Stimulated activated CD4-positive, alpha-beta T cell treated with anti-CD3 and anti-CD28 coated beads, Interleukin-1b, Interleukin-23, amount 100 ng/mL, for 1 hour (primary cell): ENCODE measurements at places on chromosomes 16 and 17.

DNA sequence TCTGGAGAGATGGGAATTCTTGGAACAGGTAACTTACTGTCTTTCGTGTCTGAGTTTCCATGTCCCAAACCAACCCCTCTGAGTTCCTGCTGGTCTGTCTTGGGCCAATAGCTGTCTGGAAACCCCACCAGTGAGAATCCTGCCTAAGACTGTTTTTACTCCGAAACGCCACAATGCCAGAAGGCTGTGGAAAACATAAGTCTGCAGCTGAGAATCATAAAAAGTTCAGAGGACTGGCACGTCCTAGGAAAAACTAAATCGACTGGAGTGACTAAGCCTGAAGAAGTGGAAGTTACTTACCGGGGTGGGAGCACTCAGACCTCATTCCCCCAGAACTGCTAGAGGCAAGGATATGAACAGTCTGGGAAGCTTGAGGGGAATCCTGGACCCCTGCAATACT is 13.3 kb downstream of the LRRC75A start:
- no peak for DNase-seq

- DNase-seq, result no peak
Observed at GRCh38 chr16:457732-458400, 32.4 kb downstream of the RAB11FIP3 start.

- DNase-seq, result no peak
Observed at GRCh38 chr16:31350275-31351005, 4.5 kb upstream of the ITGAX start.

GRCh38 chr17:17403899-17404576 is 72.8 kb upstream of the MED9 start:
- no peak for DNase-seq

DNA sequence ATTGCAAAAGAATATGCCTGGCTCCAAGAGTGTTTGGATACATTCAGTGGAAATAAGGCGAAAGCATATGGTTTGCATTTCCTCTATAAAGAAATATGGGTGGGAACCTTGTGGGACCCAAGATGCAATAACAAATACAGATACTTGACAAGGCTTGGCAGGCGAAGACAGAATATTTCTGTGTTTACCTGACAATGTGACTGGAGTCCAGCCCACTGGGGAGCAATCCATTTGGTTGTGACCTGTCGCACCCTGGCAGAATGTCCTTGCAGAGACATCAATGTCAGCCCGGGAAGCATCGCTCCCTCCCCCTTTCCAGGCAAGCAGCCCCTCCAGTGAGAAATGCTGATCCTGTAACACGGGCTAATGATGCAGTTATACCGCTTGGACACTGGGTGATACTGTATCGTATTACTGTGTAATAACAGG is 296.6 kb downstream of the MAF start:
- no peak for DNase-seq

DNA sequence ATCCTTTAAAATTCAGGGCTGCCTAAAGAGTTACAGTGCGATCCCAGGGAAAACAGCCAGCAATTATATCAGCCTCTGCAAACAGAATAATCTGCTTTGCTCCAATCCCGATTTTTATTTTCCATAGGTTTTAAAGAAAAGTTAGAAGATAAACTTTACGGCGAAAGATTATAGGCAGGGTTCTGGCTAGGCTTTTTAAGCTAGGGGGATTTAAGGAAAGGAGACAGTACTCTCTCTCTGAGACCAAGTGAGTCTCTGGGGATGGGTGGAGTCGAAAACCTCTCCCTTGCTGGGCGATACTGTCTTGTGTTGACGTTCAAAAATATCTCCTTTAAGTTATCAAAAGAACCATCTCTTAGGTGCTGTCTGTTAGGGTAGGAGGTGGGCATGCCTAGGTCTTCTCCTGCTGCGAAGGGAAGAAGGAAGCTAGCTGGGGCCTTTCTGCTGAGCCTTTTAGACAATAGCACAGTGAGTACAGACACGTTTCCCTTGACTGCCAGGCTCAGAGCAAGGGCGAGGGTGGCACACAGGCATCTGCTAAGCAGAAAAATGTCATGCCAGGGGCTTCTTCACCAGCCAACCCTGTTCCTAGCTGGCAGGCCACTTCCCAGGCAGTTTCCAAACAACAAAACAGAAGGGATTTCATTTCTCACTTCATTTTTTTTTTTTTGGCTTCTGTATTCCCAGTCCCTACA is 167.9 kb upstream of the MAF start:
- no peak for DNase-seq

- DNase-seq, result no peak
Observed at GRCh38 chr16:74216319-74216718, 80.3 kb upstream of the PSMD7 start.

DNA sequence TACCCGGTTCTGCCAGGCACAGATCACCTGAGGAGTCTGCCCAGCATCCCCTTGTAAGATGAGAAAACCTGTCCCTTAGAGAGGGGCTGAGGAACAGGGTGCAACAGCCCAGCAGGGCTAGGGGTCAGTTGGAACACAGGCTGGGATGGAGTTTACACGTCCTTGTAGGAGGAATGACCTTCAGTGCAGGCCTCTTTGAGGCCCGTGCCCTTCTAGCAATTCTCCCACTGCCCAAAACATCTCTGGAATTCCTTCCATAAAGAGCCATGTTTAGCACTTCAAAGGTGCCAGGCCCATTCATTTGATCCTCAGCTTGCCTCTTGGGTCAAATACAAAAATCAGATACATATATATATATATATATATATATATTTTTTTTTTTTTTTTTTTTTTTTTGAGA is 4.5 kb downstream of the CTNS start:
- DNase-seq, result no peak

DNA sequence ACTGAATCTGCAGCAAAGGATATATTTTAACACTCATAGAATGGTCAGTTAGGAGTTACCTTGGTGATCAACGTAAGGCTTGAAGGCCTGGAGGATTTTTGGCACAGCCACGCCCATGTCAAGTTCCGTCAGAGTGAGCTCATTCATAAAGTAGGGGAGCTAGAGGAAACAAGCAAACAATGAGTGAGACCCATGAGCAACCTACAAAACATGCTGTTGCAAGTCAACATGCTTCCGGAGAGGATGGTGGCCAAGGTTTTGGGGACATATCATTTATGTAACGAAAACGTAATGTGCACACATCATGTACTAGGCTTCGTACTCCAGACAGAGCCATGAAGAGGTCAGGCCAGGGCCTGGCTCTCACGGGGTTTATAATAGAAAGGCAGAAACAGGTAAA is 41.1 kb upstream of the ERN1 start:
- DNase-seq, result no peak

- no peak for DNase-seq
Observed at GRCh38 chr17:17400070-17400469, 76.7 kb upstream of the MED9 start.

DNA sequence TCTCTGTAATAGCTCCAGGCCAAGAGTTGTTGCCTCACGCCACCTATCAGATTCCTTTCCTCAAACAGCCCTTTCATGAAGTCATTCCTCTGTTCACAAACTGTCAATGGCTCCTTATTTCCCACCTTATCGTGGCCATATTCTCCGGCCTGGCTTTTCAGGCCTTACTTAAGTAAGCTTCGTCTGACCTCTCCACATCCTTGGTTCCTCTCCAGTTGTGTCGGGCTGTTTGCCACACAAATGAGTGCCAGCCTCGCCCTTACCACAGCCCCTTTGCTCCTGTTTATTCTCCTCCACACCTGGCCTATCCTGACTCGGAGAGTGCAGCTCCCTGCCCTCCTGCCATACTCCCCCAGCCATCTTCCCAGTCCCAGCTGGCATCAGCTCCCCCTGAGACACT is 2.0 kb downstream of the TP53I13 start:
- DNase-seq, result no peak

- no peak for DNase-seq
Observed at GRCh38 chr17:68289936-68290267, 1.0 kb downstream of the SLC16A6 start.

- no peak for DNase-seq
Observed at GRCh38 chr17:32671896-32672295, 185.1 kb downstream of the CDK5R1 start.

DNA sequence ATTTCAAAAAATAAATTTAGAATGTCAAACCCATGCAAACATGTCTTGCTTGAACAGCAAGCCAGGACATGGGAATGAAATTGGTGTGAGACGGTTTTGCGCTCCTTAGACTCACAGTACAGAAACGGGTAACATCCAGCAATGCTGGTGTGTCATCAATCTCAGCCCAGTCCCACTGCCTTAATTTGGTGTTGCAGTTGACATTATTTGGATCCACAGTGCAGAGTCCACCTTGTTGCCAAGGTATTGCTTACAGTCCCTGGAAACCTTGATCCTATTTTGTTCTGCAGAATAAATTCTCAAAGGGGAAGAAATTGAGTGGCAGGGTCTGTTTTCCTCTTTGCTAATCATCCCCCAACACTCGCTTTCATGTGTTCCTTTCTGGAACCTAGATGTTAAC is 311.6 kb upstream of the MON1B start:
- DNase-seq, result no peak

DNA sequence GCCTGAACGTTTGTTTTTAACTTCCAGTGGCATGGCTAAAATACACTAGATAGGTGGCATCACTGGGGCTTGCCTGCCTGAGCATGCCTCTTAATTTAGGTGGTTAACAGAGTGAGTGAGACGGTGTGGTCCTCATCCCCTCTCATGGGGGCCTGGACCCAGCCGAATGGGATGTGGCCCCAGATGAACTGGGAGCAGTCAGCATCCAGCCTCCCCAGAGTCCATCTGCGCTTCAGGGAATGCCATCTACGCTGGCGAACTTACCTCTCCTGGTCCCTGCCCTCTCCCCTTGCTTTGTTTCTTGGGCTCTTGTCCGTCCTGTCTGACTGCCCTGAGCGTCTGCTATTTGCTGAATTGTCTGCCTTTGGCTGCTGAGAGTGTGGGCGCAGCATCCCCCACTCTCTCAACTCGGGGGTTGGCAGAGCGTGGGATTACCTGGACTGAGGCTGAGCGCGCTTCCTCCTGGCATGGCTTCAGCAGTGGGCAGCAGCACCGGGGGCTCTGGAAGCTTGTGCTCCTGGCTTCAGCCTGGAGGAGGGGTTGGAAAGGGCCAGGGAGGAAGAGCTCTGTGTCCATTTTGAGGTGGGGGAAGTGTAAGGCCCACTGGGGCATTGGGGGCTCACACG is 2.1 kb downstream of the RAB40C start:
- no peak for DNase-seq

DNA sequence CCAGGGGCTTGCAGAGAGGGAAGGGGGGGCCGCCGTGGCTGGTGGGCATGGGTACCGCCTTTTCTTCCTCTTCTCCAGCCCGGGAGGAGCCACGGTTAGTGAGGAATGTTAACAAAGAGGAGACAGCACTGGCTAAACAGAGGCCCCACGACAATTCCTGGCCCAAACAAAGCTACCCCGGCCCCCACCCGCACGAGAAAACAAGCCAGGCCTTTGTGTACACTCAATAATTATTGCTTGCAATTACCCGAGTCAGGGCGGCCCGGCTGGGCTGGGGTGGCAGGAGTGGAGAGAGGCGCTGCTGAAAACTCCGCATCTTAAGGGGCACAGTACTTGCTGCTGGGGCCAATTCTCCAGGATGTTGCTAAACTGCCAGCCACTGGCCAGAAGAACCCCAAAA is 56.4 kb downstream of the IRX5 start:
- DNase-seq, result no peak

DNA sequence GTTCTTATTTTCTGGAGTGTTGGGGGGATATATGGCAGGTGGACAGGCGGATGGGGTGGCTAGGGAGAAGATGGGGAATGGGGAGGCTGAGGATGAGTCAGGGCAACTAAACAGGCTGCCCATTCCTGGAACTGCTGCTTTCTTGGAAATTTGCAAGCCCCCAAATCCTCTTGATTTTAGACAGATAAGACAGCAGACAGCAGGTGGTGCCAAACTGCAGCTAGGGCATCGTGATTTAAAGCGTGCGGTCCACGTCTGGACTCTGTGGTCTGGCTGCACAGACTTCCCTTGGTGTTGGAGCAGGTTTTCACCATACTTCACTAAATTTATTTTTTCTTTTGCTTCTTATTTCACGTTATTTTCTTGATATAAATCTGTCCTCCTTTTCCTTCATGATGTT is 10.9 kb upstream of the KRT24 start:
- DNase-seq, result no peak

DNA sequence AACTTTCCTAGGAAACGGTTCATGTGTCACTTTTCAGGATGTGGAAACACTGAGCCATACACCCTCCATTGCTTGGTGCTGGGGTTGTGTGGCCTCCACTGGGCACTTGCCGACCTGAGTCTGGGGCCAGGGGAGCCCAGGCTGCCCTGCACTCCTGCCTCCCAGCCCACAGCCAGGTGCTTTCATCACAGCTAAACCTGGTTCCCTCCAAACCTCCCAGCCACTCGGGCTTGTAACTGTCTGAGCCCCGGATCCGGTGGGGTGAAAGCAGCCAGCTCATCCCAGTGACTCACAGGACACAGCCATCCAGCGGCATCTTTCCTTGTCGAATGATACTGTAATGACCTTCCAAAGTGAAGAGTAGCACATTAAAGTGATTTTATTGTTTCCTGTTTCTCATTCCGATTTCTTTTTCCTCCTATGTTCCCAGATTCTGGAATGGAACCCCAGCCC is 19.8 kb downstream of the CARHSP1 start:
- DNase-seq, result no peak

DNA sequence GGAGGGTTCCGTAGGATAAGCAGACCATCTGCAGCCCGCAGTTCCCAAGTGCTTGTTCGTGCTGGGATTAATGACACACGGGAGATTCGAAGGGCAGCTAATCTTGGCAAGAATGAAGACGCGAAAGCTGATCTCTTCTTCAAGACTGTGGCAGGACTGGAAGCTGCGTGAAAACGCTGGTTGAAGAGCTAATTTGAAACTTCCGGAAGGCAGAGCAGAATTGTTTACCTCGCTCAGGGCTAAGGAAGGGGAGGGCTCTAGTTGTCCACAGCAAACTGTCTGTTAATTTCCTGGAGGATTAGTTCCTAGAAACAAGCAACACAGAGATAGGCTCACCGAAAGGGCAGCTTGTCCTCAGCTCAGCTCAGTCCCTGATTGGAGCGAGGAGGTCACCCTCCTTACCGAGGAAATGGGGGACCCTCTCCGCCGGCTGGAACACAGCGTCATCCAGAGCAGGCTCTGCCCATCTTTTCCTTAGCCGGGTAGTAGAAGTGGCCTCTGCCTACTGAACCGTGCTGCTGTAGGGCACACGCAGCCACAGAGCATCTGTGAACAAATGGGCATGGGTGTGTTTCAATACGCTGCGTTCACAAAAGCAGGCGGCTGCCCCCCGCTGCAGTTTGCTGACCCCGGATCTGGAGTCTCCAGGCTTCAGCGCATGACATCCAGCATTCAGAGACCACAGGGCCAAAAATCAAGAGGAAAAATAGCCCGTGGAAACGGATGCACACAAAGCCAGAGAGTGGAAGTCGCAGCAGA is 16.7 kb upstream of the BAIAP2 start:
- DNase-seq, result no peak

- no peak for DNase-seq
Observed at GRCh38 chr17:72258711-72259110, 137.9 kb downstream of the SOX9 start.

GRCh38 chr16:25523183-25523582 is 168.6 kb upstream of the HS3ST4 start:
- DNase-seq, result no peak

GRCh38 chr17:42061646-42062487 is 11.5 kb upstream of the C17orf113 start:
- no peak for DNase-seq
